HTR-8/SVneo (cell line): ENCODE measurements at places on chromosomes 13 and 19.
A peak's percentile ranks its signal among the peaks of the same experiment; 100 is the strongest.

GRCh38 chr13:23966691-23967615 is 69.7 kb upstream of the C1QTNF9B start:
- no peak for DNase-seq

- no peak for DNase-seq
These were observed 17.1 kb upstream of the GPC5 start for GRCh38 chr13:91381371-91381770.

GRCh38 chr19:11422163-11423065 is 3.3 kb upstream of the RGL3 start:
- DNase-seq = no peak

GRCh38 chr19:1252821-1253513 is 4.6 kb downstream of the MIDN start:
- no peak for DNase-seq

DNA sequence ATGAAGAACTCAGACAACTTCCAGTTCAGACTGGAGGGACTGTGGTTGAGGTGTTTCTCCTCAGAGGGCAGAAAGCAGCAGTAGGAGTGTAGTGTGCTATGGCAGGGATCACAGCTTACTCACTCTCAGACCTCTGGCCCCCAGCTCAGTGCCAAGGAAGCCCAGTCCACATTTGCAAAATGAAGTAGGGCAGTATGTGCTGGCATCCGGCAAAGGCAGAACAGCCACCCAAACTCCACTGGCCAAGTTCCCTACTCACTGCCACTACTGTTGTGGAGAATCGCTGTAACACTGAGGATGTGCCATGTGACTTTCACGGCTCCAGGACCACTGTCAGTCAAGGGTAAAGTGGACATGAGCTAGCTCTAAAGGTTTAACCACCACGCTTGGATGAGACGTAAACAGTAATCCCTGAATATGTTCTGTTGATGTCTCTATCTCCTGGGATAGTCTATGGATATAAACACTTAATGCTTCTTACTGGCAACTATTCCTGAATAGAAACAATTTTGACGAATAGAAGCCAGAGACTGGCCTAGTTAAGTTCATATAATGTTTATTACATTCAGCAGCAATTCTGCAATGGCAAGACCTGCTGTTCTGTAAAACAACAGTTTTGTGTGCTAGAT is 67.0 kb upstream of the SLC15A1 start:
- DNase-seq = no peak

- DNase-seq = no peak
These were observed 2.7 kb upstream of the GNA15 start for GRCh38 chr19:3132971-3133792.

- no peak for DNase-seq
These were observed 624.8 kb downstream of the DACH1 start for GRCh38 chr13:71242201-71242600.

DNA sequence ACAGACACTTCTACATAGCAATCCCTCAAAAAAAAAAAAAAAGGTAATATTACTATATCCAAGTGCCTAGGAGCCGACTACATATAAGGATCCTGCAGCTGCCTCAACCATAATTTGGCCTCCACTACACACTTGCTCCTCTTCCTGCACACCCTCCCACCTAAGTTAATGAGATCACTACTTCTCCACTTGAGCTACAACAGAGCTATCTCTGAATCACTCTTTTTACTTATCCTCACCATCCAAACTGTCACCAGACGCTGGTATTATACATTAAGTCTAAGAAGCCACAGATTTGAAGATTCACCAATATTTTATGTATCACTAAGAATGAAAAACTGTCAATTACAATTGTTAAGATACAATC is 8.3 kb downstream of the OBI1 start:
- DNase-seq = no peak

DNA sequence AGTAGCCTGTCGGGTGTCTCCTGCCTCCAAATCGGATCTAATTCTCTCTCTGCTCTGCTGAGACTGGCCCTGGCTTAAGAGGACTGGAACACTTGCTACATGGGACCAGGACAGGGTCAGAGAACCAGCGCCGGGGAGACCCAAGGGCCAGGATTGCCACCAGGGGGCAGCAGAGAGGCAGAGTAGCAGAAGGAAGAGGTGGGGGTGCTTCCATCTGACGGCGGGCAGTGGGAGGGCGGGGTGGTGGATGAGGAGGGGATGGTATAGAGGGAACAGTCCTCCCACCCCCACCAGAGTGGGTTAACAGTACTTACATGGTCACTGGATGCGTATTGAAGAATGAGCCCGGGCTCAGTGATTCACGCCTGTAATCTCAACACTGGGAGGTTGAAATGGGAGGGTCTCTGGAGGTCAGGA is 11.9 kb downstream of the SELENOW start:
- DNase-seq = peak; percentile 85

DNA sequence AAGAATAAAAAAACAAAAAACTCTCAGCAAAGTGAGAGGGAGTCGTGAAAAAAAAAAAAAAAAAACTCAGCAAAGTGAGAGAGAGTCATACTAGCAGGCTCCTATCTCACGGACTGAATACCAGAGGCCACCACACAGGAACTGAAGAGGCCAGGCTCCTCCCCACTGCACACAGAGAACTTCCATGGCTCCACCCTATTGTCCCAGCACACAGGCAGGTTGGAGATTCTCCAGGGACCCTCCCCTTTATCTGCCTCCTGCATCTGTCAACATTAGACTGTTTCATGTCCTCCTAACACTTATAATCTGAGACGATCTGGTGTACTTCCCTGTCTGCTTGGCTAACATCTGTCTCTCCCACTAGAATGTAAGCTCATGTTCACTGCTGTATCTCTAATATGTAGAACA is 37.0 kb upstream of the FARP1 start:
- DNase-seq = no peak

- DNase-seq = no peak
These were observed 23.8 kb downstream of the ATP11A start for GRCh38 chr13:112713517-112714253.

DNA sequence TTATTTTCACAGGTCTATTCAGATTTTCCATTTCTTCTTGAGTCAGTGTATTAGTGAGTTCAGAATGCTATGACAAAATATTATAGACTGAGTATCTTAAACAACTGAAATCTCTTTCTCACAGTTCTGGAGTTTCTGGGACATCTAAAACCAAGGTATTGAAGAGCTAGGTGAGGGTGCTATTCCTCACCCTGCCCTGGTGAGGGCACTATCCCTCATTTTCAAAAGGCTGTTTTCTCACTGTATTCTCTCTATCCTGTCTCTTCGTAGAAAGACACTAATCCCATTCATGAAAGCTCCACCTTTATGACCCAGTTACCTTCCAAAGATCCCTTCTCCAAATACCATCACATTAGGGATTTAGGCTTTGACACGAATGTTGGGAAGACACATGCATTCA is 1617.1 kb downstream of the PCDH9 start:
- no peak for DNase-seq

GRCh38 chr19:1262623-1263123 is 6.5 kb upstream of the CIRBP start:
- DNase-seq = no peak

GRCh38 chr19:6668691-6669090 is 1.3 kb downstream of the TNFSF14 start:
- DNase-seq = no peak

- no peak for DNase-seq
These were observed 85.0 kb upstream of the UBL3 start for GRCh38 chr13:29935309-29935981.

DNA sequence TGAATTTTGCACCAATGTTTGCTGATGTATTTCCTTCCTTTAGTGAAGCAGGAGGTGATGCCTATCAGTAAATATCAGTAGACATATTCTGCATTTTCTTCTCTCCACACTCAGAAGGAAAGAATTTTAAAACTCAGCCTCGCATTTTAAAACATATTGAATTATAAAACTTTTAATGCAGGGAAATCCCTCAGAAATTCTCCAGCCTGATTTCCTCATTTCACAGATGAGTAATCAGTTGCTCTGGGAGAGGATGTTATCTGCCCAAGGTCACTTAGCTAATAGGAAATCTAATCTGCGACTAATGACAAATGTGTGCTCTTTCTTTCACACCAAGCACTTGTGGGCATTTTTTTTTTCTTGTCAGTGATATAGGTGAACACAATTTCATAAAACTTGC is 320.6 kb downstream of the ITGBL1 start:
- DNase-seq = no peak

- DNase-seq = no peak
These were observed 751 bp downstream of the ERVK3-1 start for GRCh38 chr19:58305932-58306323.

DNA sequence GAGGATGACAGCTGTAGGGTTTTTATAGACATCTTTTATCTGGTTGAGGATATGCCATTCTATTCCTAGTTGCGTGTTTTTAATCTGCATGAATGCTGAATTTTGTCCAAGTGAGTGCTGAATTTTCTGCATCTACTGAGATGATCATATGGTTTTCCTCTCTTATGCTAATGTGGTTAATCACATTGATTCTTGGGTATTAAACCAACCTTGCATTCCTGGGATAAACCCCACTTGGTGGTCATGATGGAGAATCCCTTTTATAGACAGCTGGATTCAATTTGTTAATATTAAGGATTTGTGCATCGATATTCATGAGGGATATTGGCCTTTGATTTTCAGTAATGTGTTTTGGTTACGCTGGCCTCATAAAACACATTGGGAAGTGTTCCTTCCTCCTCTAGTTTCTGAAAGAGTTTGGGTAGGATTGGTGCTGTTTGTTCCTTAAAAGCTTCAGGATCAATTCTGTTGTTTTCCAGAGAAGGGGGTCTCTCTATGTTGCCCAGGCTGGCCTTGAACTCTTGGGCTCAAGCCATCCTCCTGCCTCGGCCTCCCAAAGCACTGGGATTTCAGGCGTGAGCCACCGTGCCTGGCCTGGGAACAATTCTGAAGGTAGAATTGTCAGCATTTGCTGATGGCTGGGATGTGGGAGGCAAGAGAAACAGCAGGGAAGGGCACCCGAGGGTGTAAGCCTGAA is 7.3 kb upstream of the LINGO3 start:
- no peak for DNase-seq

- no peak for DNase-seq
These were observed 10.3 kb upstream of the UBAC2 start for GRCh38 chr13:99190147-99190985.

DNA sequence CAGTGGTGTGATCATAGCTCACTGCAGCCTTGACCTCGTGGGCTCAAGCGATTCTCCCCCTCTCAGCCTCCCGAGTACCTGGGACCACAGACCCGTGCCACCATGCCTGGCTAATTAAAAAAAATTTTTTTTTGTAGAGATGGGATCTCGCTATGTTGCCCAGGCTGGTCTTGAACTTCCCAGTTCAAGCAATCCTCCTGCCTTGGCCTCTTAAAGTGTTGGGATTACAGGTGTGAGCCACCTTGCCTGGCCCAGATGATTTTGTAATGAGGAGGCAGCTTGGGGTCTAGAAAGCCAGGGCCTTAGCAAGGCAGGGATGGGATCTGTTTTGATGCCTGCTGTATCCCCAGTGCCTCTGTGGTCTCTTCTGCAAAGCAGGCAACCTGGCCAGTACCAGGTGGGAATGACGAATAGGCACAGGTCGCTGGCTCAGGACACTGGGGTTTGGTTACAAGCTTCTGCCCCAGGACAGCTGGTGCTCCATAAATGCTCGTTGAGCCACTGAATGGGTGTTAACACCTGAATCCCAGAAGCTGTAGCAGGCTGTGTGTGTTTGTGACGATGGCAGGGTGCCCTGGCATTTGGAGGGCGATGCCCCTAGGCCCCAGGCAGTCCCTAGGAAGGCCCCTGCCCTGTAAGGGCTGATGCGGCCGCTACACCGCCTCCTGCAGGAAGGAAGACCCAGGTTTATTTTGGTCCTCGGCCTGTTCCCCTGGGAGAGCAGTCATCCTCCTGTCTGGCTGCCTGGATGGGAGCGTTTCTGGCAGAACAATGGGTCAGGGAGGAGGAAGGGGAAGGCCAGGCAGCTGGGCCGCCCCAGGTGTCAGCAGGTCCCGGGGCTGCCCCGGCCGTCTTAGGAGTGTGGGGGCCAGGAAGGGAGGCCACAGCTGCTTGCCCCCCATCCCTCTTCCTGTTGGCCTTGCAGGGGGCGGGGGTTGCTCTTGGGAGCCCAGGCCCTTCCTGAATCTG is 8.6 kb downstream of the TNFAIP8L1 start:
- DNase-seq = no peak

DNA sequence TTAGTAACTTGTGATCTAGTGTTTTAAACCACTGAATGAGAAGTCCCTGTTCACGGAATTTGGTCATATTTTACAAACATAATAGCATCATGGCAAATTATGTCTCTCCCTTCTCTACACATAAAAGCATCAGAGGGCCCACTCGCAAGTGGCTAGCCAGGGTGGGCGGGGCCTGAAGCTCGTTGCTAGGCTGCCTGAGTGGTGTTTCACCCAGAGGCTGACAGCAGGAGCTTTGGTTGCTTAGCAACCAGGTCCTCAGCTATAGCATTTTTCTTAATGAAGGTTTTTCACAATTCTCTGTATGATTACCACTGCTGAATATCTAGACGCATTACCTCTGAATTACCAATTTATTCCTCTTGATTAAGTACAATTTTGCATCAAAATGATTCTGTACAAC is 126.5 kb downstream of the NALCN start:
- DNase-seq = no peak

- no peak for DNase-seq
These were observed 691.9 kb downstream of the UQCRFS1 start for GRCh38 chr19:28520998-28521568.

- no peak for DNase-seq
These were observed 638 bp downstream of the LHB start for GRCh38 chr19:49016067-49016839.

- DNase-seq = no peak
These were observed 277.9 kb upstream of the SOX1 start for GRCh38 chr13:111789011-111789410.

- DNase-seq = no peak
These were observed 18.2 kb upstream of the MED4 start for GRCh38 chr13:48112896-48113755.

- DNase-seq = no peak
These were observed 197.0 kb downstream of the COL4A1 start for GRCh38 chr13:110109910-110110309.

DNA sequence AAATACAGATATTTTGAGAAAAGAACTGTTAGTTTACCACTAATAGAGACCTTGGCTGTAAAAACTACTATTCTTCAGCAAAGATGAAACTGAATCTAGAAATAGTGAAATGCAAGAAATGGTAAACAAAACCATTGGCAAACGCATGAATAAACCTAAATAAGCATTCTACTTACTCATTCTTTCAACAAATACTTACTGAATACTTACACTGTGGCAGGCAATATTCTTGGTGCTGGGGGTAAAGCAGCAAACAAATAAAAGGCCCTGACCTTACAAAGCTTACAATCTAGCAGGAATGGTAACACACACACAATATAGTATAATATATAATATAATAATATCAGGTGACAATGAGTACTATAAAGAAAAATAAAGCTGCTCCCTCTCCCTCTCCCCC is 38.7 kb downstream of the KATNAL1 start:
- no peak for DNase-seq

GRCh38 chr13:75870397-75870903 is 234.3 kb downstream of the LMO7 start:
- DNase-seq = peak; percentile 17
